ENCODE measurements at places on chromosomes 2 and 18.

GRCh38 chr2:160301420-160301819 is 101.3 kb upstream of the ITGB6 start:
- DNase-seq, result no peak

DNA sequence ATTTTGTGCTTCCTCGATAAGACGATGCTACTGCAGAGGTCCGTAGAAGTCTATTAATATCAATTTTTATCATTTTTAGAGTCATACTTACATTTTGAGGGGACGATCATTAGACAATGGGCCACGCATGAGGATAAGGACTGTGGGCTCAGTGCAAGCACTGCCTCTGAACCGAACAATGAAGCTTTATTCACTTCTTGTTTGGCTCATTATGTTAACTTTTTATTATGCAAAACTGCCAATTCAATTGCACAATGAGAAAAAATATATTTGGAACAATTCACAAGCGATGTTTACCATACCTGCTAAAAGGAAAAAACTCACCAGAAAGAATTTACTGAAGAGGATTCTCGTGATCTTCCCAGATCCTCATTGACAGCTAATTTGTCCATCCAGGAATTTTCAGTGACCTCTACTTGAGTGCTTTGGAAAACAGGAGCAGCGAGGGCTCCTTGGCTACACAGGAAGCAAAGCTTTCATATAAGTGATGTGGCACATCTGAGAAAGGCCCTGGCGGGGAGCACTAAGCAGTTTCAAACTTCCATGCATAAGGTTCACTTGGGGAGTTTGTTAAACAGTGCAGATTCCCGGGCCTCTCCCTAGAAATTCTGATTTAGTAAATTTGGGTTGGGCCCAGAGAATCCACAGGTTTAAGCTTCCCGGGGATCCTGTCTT is 13.3 kb upstream of the CAPN13 start:
- DNase-seq, result no peak

- DNase-seq, result no peak
Measured at GRCh38 chr18:28682912-28683311, 506.0 kb upstream of the CDH2 start.

DNA sequence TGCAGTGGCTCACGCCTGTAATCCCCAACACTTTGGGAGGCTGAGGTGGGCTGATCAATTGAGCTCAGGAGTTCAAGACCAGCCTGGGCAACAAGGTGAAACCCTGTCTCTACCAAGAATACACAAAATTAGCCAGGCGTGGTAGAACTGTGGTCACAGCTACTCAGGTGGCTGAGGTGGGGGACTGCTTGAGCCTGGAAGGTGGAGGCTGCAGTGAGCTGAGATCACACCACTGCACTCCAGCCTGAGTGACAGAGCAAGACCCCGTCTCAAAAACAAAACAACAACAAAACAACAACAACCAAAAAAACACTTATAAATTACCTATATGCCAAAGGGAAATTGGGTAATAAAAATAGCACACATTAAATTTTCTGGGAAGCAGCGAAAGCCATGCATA is 141.6 kb downstream of the HDAC4 start:
- DNase-seq, result no peak

DNA sequence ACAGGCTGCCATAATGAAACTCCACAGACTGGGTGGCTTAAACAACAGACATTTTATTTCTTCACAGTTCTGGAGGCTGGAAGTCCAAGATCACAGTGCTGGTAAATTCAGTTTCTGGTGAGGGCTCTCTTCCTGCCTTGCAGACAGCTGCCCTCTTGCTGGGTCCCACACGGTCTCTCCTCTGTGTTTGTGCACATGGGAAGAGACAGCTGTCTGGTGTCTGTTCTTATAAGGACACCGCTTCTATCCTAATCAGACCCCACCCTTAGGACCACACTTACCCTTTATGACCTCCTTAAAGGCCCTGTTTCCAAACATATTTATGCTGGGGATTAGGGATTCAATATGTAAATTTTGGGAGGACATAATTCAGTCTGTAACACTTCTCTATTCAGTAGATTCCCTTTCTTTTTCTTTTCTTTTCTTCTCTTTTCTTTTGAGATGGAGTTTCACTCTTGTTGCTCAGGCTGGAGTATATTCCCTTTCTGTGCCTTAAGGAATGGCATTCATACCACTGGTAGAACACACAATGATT is 18.9 kb downstream of the CTIF start:
- DNase-seq, result no peak

- no peak for DNase-seq
Measured at GRCh38 chr2:218010140-218010983, 7.6 kb upstream of the TNS1 start.

- DNase-seq, result no peak
Measured at GRCh38 chr2:161173541-161174194, 13.4 kb downstream of the TANK start.

GRCh38 chr18:74110976-74111375 is 36.7 kb downstream of the FBXO15 start:
- DNase-seq, result no peak

DNA sequence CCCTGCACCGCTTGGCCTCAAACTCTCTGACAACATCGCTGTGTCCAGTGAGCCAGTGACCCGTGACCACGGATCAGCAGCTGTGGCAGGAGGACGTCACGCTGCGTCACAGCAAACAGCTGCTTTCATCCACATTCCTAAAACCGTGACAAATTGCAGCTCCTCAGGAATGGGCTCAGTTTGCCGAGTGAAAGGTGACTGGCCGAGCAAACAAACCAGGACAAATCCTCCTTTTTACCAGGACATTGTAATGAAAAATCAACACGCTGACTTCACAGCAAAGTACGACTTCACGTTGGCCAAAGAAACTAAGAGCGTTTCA is 57.6 kb downstream of the PXDN start:
- no peak for DNase-seq

DNA sequence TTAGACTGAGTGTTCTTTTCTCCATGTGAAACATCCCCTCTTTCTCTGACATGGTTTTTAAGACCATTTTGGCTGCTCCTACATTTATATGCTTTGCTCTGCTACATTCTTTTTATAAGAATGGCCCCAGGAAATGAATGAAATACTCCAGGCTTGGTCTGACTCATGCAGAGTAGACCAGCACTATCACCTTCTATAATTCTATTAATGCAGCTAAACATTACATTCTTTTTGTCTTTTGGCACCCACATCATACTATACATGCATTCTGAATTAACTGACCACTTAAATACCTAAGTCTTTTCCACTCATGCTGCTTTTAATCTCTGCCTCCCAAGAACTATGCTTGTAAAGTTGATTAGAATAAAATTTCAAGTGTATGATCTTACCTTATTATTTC is 94.1 kb downstream of the AAK1 start:
- no peak for DNase-seq

DNA sequence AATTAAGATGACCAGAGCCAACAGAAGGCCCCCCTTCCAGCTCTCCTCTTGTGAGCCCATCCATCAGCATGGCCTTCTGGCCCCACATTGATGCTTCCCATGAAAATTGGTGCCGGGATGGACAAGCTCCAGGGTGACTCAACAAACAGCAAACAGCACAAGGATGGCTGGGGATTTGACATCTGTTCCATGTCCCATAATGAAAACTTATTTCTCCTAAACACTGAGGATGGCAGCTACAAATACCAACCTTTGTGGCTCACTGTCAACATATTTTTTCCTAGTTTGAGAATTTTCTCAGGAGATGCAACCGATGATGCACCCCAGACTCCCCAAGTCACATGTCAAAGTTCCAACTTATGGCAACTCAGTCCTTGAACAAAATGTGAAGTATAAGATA is 169.6 kb upstream of the SIX2 start:
- DNase-seq, result no peak

DNA sequence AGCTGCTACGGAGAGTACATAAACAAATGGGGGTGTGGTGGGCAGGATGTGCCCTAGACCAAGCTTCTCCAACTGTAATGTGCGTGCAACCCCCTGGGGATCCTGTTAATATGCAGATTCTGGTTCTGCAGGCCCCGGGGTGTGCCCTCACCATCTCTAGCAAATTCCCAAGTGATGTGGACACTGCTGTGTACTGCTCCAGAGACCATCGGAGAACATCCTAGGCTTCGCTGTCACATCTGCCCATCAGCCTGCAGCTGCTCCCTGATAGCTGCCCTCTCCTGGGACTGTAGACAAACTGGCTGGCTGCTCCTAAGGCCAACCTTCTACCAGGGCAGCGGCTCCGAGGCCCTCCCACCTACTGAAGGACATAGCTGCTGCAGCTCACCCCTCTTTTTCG is 3.2 kb downstream of the HS1BP3 start:
- DNase-seq, result no peak

GRCh38 chr2:81196933-81197628 is 892.5 kb upstream of the LRRTM1 start:
- DNase-seq, result no peak

- peak; percentile 54 for DNase-seq
Measured at GRCh38 chr2:195535911-195536522, 121.0 kb upstream of the SLC39A10 start.

DNA sequence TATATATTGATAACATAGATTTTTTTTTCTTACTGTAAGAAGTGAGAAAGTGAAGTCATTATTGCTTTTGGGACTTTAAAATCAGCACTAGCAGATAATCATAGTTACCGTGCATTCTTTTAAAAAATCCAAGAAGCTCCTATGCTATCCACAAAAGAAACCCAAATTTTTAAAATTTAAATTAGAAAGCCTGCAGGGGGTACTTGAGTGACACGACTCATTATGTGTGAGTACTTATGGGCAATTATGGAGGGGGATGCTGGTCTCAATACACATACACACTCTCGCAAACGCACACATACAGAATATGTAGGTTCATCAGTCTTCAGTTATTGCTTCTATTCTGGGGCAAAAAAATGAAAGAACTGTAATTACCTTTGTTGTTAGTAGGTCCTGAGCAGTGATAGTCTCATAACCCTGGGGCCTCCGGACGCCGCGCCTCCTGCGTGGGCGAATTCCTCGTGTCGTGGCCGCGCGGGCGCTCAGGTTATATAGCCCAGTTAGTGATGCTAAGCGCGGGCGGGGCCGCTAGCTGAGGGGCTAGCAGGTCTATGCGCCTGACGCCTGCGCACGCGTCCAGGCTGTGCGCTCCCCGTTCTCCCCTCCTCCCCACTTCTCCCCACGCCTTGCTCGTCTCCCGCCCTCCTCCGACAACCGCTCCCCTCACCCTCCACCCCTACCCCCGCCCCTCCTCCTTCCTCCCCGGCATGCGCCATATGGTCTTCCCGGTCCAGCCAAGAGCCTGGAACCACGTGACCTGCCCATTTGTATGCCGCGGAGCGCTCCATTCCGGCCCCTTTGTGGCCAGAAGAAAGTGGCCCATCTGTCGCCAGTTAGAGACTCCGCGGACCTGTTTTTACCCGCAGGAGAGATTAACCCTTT is at the start of gene NEUROD1:
Gene NEUROD1 (minus strand): TSS at position 463 of the 882 bp plus-strand sequence. CDS start 1,657 bp downstream, outside the sequence.
- no peak for DNase-seq

DNA sequence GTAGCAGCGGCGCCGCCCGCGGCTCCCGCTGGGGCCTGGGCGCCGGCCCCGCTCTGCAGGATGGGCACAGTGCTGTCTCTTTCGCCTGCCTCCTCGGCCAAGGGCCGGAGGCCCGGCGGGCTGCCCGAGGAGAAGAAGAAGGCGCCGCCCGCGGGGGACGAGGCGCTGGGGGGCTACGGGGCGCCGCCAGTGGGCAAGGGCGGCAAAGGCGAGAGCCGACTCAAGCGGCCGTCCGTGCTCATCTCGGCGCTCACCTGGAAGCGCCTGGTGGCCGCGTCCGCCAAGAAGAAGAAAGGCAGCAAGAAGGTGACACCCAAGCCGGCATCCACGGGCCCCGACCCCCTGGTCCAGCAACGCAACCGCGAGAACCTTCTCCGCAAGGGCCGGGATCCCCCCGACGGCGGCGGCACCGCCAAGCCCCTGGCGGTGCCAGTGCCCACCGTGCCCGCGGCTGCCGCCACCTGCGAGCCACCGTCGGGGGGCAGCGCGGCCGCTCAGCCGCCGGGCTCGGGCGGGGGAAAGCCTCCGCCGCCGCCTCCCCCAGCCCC is 369 bp downstream of the CDK5R2 start:
- DNase-seq, result no peak

GRCh38 chr2:136239079-136239685 is 121.2 kb upstream of the CXCR4 start:
- DNase-seq, result no peak

DNA sequence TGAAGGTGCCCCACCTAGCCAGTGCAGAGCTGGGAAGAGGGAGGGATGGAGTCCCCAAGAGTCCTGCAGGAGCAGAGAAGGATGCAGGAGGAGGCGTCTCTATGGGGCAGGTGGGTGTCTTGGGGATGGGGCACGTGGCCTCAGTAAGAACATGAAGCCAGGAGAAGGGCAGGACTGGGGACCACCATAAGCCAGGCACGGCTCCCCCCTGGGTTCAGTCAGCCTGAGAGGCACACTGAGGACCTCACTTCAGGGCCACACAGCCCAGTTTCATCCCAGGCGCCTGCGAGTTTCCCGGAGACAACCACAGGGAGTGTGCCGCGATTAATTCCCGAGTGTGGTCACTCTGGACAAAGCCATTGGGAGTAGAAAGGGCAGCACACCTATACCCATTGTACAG is 120.3 kb downstream of the GYPC start:
- DNase-seq, result no peak

DNA sequence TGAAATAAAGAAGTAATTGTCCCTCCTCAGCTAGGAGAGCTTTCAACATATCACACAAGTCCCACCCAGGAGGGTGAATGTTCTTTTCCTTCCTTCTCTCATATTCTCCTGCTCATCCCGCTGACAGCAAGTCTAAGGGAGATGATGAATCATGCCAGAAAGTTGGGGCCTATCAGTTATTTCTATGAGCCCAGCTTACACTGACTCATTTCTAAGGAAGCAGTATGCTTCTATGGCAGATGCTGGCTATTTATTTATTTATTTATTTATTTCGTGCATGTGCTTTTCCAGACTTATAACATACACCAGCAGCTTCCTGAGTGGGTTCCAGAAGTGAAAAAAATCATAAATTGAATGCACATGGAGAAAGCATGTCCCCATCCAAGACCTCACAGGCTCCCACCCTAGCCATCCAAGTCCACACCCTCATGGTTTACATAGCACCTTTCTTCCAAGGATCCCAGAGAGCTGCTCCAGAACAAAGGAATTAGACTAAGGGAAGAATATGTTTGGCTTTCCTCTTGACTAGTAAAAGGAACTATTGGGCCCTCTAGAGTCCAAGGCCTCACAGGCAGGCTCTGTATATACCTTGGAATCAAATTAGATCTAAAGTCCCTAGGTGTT is 1074.2 kb upstream of the ZEB2 start:
- DNase-seq, result no peak

DNA sequence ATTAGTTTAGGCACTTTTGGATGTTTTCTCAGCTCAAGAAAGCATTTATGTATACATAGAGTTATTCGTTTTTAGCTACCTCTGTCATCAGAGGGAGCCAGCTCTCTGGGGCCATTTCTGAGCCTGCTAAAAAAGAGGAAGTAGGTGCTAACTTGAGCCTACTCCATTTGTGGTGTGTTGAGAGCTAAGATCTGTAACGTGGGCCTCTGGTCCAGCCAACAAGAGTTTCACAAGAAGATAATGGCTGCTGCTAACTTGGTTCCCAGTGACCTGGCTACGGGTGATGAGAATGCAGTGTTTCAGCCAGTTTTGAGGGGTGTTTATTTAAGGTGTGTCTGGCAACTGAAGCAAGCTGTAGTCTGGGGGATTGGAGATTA is 182.5 kb downstream of the PRKCE start:
- DNase-seq, result no peak

All from stimulated activated CD4-positive, alpha-beta T cell treated with anti-CD3 and anti-CD28 coated beads, Interleukin-12 subunit alpha, Interleukin-12 subunit beta, amount 100 ng/mL, for 48 hours (primary cell).